ENCODE measurements at places on chromosomes 5 and 9.

DNA sequence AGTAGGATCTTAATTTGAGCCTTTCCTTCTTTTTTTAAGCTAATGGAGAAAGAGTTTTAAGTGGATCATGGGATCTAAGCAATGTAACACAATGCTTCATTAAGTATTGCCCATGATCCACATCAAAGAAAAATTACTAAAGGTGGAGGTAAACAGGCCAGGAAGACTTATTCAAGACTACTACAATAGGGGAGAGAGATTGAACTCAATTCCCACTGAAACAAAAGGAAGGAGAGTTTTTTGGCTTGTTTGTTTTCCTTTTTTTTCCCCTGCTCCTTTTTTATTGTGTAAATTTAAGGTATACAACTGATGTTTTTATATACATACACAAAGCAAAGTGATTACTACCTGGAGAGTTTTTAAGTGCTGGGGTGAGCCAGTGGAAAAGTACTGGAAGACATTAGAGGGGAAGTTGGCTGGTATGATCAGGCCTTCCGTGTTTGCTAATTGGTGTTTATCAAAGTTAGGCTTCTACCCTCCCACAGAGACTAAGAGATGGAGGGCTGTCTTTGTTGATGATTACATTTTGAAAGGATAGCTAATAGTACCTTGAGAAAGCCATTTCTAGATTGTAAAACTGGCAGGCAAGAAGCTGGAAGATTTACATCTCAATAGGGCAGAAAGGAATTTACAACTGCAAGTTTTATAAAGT is 262.7 kb downstream of the CHSY3 start:
- no peak for DNase-seq

- DNase-seq = no peak
Observed at GRCh38 chr9:84708400-84708799, 38.9 kb downstream of the NTRK2 start.

- DNase-seq = no peak
Observed at GRCh38 chr5:172768098-172768572, 2.9 kb downstream of the DUSP1 start.

DNA sequence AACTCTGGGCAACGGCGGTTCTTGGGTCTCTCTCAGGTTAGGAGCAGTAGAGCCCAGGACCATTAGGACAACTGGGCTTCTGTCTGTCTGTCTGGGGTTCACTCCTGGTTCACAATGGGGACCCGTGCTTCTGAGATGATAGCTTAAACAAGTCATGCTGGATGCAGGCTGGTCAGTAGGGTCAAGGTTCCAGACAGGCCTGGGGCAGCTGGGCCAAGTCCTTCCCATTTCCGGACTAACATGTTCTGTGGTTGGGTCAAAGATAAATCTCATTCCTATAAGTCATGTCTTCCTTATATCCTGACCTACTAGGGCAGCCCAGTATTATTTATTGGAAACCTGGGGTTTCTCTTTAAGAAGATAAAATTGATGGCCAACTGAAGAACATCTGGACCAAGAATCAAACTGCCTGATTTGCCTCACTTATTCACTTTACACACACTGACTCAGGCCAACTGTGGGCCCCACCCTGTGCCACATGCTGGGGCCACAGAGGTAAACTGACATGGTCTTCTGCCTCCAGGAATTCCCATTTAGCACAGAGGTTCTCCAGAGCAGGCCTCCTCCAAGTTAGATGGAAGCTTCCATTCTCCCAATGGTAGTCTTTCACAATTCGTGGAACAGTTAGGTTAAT is 8.3 kb downstream of the HDHD3 start:
- DNase-seq = no peak

- no peak for DNase-seq
Observed at GRCh38 chr5:174680901-174681565, 43.3 kb upstream of the MSX2 start.

DNA sequence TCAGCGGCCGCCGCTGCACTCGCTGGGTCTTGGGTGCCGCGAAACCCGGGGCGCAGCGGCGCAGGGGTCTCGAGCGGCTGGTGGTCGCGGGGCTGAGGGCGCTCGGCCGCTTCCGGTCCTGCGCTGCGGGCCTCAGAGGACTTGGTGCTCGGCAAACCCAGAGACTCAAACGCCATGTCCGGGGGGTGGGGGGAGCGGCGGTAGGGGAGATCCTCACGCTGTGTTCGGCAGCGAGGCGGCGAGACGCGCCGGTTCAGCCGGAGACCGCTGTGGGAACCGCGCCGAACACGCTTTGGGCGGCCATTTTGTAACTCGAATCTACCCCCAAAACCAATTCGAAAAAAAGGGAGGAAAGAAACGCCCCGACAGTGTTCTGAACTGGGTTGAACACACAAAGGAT is 317.5 kb upstream of the CDH18 start:
- no peak for DNase-seq

DNA sequence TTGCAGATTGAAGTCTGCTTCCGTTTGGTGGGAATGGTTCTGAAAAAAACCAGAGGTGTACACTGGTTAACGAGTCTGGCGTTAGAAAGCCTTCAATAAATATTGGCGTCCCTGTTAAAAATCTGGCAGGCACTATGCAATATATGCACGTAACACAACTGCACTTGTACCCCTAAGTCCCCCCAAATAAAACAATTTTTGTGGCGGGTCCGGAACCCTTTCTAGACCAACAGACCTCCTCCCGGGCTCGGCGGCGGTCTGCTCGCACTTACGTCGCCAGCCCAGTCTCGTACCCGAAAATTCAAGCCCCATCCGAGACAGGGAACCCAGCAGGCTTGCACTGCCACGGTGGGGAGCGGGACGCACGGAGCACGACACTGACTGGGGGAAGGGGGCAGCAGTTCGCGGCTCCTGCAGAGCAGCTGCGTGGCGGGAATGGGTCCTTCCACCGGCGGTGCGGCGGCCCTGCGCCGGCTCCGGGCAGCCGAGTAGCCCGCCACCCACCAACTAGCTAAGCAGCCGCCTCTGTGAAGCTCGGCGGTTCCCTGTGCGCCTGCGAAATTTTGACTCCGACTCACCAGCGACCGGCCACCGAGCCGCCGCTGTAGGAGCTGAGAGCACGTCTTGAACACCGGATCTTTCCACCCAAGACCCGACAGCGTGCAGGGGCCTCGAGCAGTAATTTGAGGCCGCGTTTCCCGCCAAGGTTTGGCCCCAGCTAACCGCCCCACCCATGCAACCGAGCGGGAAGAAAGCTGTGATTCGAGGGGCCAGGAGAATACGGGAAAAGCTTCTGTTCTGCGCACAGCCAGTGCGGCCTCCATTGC is 3.9 kb downstream of the MCIDAS start:
- DNase-seq = no peak

DNA sequence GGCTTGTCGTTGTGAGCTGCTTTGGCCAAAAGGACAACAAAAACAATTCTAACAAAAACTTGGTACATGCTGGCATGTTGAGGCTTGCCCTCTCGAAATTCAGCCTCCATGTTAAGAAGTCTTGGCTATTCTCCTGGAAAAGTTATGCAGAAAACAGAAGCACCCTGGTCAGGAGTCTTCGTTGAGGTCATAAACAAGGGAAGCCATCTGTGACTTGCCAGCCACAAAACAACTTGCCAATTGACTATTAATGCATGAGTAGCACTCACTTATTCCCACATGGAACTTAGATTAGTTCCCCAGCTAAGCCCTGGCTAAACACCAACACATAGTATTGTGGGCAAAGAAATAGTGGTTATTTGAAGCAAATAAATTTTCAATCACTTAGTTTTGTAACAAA is 521.0 kb upstream of the CHD1 start:
- no peak for DNase-seq

- no peak for DNase-seq
Observed at GRCh38 chr5:42483472-42484154, 60.4 kb downstream of the GHR start.

- DNase-seq = no peak
Observed at GRCh38 chr9:35822926-35823325, 5.6 kb downstream of the FAM221B start.

- DNase-seq = no peak
Observed at GRCh38 chr5:171806976-171807747, 21.5 kb downstream of the SMIM23 start.

DNA sequence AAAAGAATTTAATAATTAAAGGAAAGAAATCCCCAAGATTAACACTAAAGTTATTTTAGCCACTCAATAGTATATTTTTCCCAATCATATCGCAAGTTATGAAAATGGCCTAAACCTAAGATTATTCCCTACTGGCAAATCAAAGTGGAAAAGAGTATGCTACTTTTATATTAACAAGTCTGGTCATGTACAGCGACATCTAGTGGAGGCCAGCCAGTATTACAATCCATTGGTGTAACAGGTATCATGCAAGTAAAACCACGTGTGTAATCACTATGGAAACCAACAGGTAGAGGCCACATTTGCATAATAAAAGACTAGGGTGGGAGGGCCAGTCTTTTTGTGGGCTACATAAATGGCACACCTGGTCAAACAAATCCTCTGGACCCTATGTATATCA is 976.4 kb upstream of the CDH9 start:
- no peak for DNase-seq

GRCh38 chr5:135218790-135219568 is 180.1 kb downstream of the MACROH2A1 start:
- no peak for DNase-seq

DNA sequence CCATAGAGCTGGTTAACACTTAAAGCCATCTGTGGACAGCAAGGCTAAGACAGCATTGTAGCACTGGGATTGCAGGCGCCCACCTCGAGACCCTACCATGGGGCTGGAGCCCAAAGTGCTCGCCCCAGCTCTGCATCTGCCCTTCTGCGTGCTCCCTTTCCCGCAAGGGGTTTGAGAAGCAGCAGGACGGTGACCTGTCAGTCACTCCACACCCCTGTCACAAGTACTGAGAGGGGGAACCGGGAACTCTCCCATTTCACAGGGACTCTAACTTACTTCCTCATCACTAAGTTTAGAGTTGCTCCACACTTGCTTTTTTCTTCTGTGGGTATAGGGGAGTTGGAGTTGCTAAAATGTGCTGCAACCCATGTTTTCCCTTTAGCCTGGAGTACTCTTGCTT is 273.2 kb downstream of the SMARCA2 start:
- no peak for DNase-seq

GRCh38 chr5:149170299-149170698 is 29.0 kb downstream of the ABLIM3 start:
- DNase-seq = no peak

DNA sequence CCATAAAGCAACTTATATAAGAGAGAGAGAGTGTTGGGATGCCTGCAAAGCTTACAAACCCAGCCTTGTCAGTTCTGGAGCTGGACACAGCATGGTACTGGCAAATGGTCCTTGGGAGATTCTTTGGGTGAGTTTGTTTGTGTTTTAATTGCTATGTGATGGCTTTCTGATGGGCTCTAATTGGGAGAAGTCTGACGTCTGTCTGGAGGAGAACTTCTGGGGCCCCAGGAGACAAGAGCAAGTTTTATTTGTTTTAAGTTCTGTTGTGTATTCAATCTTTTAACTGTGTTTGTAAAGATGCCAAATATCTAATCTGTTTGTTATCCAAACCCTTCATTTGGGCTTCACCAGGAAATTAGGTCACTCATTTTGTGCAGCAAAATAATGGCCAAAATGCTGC is 50.3 kb upstream of the AFAP1L1 start:
- no peak for DNase-seq

GRCh38 chr5:178235588-178235974 is 3.0 kb upstream of the PHYKPL start:
- DNase-seq = no peak

DNA sequence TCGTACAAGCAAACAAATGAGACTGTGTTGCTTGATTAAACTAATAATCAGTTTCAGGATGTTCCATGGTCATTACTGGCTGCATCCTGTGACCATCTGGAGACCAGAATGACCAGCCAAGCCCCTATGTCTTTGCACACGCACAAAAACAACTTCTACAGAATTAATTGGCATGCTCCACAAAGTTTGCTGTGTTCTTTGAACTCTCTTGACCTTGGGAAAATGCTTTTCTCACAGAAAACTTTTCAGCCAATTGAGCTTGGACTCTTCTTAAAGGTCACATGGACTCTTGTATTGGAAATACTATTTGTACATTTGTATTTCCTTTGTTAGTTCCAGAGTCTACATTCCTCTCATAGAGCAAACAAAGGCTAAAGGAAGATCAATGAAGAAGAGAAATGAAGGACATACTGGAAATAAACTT is 147.8 kb downstream of the ARRDC3 start:
- DNase-seq = no peak

DNA sequence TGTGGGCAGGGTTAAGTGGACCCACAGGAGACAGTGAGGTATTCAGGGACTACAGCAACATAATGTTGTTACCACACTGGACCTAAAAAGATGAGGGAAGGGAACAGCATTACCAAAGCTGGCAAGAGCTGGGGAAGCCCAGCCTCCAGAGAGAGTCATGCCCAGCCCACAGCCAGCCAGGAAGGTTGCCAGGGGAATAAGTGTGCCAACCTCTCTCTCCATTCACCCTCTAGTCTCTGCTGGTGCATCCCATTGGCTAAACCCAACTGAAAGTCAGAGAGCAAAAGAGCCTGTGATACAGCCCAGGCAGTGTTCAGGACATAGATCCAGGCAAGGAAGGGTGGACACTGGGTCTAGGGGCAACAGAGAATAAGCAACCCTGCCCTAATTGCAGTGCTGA is 35.8 kb upstream of the AFAP1L1 start:
- DNase-seq = no peak

DNA sequence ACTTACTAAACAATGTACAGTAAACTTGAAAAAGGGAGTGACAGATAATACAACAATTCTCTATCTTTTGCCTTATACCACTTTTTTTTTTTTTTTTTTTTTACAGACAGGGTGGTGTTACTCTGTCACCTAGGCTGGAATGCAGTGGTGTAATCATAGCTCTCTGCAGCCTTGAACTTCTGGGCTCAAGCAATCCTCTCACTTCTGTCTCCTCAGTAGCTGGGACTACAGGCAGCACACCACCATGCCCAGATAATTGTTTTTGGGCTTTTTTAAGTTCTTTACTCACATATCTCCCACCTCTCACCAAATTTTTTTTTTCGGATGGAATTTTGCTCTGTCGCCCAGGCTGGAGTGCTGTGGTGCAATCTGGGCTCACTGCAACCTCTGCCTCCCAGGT is 171.9 kb upstream of the SLC12A2 start:
- DNase-seq = no peak

DNA sequence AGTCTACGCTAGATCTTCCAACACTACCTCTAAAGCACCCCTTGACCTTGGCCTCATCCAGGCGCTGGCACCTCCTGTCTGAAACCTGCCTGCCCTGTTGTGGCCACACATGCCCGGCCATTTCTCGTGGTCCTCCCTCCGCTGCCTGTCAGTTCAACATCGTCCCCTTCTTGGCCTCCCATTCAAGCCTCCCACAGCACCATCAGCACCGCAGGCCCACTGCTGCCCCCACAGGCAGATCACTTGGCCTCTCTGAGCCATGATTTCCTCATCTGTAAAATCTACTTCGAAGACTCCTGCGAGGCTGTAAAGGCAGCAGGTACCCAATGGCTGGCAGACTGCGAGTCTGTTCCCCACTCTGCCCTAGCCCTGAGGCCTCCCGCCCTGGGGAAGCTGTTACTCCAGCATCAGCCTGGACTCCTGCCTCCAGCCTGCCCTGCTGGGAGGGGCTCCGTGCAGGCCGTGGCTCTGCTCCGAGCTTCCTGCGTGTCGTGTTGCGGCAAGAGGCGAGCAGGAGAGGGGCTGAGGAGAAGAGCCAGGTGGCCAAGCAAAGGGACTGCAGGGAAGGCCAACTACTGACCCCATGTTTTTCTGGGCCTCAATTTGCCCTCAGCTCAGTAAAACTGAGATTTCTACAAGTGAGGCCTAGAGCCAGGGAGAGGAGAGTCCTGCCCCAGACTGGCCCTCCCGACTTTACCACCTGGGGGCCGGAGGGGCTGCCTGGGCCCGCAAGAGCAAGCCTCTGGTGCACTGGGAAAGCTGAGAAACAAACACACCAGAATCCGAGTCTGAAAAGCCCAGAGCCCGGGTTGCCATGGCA is 70.5 kb upstream of the LRRTM2 start:
- no peak for DNase-seq
